Naive B cell (primary cell): ENCODE measurements at places on chromosomes 1 and 21. TPM values are rescaled to one million over a fixed set of nuclear protein-coding genes. Genes with fewer than 3 reads are reported as not detected.

GRCh38 chr1:26047278-26047874 is 1.5 kb upstream of the SLC30A2 start:
- DNase-seq: no peak

- DNase-seq: no peak
These were observed 36.0 kb downstream of the CENPF start for GRCh38 chr1:214638997-214639396.

Gene ATXN7L2
- polyA plus RNA-seq: 3.9 TPM

DNA sequence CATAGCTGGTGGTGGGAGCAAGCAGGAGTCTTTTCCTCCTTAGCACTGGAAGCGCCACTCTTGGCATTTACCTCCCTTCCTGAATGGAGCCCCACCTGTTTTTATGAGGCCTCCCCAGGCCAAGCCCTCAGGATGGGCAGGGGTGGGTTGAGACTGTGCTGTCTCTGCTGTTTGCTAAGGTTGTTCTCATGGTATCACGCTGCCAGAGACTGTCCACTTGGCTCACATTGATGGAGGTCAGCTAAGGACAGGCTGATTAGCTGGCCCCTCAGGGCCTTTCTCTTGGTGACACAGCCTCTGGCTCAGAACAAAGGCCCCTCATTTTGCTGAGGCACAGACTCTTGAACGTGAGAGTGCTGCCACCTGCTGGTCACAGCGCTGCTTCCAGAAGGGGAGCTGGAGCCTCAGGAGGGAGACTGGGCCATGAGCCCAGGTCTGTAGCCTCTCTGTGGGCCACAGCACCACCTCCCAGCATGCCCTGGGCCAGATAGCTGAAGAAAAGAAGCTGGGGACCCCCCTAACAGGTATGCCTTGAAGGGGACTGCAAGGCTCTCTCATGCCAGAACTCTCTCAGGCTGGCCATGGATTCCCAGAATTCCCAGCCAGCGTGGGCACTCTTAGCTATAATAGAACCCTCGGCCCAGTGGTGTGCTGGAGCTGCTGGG is 85.6 kb downstream of the CD58 start:
- peak; percentile 61 for DNase-seq

DNA sequence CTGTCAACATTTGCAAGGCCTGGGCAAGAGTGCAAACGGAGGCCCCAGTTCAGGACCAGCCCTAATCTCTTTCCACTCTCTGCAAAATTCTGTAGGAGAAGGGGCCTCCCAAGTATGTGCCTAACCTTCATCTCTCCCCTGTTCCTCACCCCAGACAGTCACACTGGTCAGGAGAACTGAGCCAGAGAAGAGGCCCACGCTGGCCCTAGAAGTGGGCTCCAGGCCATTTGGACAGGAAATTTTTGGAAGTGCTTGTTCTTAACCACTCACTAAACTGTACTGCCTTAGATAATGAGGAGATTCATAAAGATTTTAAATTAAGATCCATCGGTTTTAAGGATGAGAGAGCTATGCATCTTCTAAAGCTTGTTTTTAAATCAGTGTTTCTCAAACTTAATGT is 129.7 kb upstream of the ADGRL2 start:
- no peak for DNase-seq

- DNase-seq: no peak
These were observed 17.2 kb upstream of the FGGY start for GRCh38 chr1:59279645-59280044.

DNA sequence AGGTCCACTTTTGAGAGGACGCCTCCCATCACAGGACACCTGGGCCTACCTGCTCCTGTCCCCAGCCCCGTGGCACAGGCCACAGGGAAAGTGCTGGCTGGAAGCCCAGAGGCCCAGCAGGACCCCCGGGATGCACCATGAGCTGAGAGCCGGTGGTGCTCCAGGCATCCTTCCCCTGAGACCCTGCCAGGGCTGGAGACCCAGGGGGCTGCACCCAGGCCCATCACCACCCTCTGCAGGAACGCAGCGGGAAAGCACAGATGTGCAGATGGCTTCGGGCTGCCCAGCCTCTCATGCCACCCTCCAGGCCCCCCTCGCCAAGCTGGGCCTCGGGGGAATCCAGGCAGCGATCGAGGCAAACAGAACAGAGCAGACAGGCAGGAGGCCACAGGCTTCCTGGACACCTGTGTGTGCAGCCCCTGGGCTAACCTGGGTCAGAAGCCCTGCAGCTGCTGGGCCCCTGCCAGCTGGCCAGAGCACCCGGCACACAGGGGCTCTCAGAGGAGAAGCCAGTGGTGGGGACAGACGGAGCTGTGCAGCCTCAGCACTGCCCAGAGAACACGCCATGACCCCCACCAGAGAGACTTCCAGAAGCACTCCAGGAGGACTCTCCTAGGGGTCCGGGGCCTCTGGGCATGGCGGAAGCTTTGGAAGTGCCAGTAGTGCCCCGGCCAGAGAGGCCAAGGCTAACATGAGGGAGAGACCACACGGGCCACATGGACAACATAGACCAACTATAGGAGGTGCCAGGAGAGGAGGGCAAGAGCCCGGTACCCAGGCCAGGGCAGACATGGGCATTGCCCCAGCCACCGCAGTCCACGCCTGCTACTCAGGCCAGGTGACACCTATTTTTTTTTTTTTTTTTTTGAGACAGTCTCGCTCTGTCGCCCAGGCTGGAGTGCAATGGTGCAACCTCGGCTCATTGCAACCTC is 71.4 kb downstream of the ARHGEF16 start:
- DNase-seq: no peak

- no peak for DNase-seq
These were observed 21.3 kb downstream of the RUNX1 start for GRCh38 chr21:35027563-35028450.

Gene OR2AK2
- polyA plus RNA-seq: not detected

DNA sequence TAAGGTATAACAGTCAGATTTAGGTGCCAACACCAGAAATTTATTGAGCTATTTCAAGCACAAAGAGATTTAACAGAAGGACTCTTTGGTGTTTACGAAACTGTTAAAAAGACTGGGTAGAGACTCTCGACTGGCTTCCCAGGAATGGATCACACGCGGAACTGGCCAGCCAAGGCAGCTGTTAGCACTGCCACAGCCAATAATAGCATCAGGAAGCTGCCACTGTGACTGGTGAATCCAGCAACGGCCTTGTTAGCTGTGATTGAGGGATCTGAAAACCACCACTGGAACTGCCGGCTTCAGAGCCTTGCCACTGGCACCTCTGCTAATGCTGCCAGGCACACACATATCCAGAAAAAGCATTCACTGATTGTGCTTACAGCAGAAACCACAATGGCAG is 10.6 kb upstream of the SIM2 start:
- no peak for DNase-seq

DNA sequence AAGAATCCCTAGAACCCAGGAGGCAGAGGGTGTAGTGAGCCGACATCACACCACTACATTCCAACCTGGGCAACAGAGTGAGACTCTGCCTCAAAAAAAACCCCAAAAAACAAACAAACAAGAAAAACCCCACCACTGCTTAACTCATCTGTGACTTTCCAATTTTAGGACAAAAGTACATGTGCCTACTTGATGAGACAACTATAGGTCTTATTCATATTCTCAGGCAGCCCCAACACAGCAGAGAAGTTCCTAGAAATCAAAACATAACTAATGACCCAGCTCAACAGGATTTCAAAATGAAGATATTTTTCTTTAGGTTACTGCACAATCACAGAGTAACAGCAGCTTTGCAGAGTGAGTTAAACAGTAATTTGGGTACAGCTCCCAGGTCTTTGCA is 26.4 kb downstream of the TIAM1 start:
- DNase-seq: no peak

DNA sequence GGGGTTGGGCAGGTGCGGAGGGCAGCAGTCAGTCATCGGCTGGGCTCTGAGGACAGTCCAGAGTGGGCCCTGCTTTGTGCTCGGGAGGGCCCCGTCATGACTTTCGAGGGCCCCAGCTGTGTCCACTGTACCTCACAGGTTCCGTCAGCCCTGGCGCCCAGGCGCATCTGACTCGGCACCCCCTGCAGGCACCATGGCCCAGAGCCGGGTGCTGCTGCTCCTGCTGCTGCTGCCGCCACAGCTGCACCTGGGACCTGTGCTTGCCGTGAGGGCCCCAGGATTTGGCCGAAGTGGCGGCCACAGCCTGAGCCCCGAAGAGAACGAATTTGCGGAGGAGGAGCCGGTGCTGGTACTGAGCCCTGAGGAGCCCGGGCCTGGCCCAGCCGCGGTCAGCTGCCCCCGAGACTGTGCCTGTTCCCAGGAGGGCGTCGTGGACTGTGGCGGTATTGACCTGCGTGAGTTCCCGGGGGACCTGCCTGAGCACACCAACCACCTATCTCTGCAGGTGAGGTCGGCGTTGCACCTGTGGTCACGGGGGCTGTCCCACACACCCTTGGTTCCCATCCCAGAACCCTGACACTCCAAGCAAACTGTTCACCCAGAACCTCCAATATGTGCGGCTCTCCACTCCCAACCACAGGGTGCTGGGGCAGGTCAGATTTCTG is 7.8 kb downstream of the PODN start:
- no peak for DNase-seq

DNA sequence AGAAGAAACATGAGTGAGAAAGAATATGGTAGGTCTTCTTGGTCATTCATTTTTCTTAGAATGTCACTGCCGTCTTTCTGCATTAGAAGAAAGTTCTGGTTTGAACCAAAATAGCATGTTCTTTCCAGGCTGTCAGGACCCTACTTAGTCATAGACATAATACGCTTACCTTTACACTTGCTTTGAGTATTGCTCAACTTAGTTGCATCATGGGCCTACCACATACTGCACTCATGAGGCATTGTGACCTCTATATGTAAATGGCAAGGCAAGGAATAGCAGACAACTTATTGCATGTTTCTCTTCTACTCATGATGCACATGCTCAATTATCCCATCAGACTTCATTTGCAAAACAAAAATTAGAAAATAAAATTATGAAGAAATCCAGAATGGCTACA is 415.0 kb downstream of the HLX start:
- DNase-seq: no peak

Gene PCSK9
- not detected for polyA plus RNA-seq

- DNase-seq: no peak
These were observed 19.1 kb upstream of the SLC45A3 start for GRCh38 chr1:205699416-205699815.

- no peak for DNase-seq
These were observed 1022.0 kb downstream of the NCAM2 start for GRCh38 chr21:22020221-22020620.

DNA sequence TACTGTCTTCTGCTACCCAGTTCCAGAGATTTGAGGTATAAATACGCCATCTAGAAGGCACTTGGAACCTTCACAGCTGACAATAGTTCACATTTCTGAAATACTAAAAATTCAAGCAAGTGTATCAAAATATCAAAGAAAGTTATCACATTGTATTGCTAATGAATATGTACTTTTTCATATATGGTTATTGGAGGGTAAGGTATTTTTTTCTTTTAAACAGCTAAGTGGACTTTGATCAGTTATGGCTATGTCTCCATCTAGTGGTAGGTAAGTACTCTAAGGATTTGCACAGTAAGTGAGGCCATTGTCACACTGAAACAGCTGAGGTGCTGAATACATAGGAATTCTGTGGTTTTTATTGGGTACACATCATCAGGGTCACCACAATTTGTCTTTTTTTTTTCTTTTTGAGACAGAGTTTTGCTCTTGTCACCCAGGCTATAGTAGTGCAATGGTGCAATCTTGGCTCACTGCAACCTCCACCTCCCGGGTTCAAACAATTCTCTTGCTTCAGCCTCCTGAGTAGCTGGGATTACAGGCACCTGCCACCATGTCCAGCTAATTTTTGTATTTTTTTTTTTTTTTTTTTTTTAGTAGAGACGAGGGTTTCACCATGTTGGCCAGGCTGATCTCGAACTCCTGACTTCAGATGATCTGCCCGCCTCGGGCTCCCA is 49.1 kb upstream of the CR2 start:
- peak; percentile 43 for DNase-seq
